ENCODE measurements at places on chromosomes 1 and 21.

DNA sequence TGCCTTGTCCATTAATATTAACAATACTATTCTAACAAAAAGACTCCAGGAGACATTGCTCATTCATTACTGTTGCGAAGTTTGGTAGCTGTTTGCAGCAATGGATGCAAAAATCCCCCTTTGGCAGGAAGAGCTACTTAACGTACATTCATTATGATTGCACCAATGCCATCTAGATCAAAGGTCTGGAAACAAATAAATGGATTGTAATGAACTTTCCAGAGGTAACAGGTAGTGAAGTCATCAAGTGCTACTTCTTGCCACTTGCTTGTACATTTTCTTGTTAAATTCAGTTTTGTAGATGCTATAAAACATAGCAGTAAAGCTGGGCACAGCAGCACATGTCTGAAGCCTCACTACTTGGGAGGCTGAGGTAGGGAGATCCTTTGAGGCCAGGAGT lies 93.9 kb downstream of the DDAH1 start:
- DNase-seq = no peak

DNA sequence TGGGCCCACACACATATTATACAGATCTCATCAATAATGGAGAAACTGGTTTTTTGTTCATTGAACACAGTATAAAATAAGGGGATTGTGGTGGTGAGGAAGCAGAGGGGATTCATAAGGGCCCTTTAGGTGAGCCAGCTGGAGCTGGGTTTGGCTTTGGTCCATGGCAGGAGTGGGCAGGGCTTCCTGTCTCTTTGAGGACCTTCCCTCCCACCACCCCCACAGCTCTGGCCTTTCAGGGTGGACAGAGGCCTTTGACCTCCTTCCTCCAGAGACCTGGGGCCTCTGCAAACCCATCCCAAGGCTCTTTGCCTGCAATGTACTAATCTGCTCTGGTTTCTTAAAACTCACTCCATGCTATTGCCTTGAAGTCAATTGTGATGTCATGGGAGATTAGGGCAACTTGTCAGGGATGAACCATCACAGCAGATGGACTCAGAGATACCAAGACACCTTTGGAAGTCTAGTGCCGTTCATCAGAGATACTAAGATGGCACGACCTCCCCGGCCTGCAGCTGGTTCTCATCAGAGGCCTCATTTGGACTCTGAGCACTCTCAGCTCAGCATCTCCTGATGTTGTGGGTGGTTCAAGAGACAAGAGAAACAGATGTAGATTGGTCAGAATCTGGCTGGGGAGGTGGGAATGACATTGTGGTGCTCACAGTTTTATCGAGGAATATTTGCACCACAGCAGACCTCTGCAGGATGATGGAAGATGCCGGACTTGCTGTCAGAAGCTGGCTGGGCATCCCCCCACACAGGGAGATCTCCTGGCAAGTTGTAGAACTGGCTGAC lies 37.9 kb downstream of the LHX4 start:
- DNase-seq = no peak

DNA sequence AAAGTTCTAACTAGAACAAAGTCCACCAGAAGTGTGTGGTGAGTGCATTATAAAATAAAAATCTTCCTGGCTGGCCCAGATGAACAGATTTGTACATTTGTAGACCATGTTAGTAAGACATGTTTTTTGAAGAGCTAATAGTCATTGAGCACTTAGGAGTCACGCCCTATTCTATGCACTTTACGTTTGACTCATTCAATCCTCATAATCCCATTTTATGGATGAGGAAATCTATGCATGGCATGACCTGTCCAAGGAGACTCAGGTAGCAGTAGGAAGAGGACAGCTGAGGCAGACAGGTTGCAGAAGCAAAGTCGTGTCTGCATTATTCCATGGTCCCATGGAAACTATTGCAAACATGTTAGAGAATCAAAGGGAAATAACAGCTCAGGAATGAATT lies 30.3 kb upstream of the LPAR3 start:
- no peak for DNase-seq

GRCh38 chr1:149885339-149886120 lies 13.8 kb upstream of the BOLA1 start:
- no peak for DNase-seq

DNA sequence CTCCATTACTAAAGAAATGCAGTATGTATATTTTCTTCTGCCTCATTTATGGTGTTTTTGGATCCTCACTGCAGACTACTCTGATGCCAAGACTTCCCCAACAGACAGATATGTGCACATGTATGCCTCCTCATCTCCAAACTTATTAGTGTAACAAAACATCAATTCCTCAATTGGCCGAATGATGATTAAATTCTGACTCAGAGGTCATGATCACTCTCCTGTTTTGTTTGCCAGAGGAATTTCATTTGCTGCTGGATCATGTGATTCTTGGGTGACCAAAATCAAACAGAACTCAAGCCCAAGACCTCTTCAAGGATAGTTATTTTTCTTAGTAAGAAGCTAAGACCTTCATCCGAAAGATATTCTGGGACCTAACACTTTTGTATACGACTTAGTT lies 227.6 kb downstream of the LMO4 start:
- DNase-seq = no peak

- peak; percentile 97 for DNase-seq
Observed at GRCh38 chr21:45541221-45542039, 810 bp downstream of the SLC19A1 start.

DNA sequence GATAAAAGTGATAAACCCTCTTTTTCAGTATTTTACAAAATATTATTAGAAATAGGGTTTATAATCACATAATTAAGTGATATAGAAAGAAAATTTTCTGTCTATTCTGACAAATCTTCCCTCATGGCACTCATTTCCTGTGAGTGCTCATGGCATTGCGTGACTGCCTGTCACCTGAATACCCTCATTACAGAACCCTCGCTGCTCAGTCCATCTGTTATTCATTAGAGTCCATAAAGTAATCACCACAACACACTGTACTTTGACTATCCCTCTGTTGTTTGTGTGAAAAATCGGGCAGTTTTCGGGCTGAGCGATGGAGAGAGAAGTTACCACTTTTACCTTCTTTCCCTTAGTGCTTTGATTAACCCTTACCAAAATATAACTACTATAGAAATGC lies 100.4 kb upstream of the BRINP3 start:
- no peak for DNase-seq

GRCh38 chr1:119667173-119667572 lies 19.1 kb upstream of the ZNF697 start:
- DNase-seq = no peak

- DNase-seq = no peak
Observed at GRCh38 chr1:55311057-55311641, 96.0 kb upstream of the USP24 start.

DNA sequence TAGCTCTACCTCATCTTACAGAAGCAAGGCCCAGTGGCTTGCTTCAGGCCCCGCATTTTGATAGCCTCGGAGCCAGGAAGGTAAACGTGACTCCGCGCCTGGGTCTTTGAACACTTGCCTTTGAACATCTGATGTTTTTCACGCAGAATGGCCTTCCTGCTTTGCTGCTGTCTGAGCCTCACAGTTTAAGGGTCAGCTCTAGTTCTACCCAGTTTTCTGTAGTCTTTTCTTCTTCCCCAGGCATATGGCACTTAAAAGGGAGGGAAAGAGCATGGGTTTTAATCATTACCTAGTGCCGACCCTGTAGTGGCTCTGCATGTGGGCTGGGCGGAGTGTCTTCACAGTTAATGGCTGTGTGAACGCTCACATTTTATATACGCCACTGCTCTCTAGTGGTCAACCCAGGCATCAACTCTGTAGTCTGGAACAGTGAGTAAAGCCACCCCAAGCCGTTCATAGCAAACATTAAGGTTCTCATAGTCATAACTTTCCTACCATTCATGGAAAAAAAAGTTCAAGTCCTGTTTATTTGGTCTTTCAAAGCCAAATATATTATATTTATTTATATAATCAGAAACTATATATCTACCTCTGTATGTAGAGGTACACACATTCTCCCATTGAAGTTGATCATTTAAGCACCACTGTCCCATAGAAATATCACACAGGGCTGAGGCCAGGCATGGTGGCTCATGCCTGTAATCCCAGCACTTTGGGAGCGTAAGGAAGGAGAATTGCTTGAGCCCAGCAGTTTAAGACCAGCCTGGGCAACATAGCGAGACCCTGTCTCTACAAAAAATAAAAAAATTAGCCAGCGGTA lies 78.1 kb downstream of the IER5 start:
- DNase-seq = peak; percentile 56

- no peak for DNase-seq
Observed at GRCh38 chr1:86068271-86068721, 88.3 kb downstream of the COL24A1 start.

DNA sequence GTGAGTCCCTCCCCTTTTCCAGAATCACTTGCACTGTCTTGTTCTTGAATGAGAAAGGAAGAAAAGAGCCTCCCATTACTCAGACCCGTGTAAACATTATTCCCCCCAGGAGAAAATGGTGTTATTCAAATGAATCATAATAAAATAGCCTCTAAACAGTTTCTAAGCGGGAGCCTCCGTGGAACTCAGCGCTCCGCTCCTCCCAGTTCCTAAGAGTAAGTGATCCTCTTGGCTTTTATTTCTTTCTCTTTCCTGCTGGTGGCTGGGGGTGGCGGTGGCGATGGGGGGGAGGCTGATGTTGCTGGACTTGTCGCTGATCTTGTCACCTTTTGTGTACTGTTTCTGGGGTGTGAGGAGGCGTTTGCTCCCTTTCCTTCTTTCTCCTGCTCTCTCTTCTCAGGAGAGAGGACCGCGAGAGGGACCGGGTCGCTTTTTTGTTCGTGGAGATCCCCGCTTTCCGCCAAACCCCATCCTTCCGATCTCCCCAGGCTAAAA lies 781 bp downstream of the PROX1 start:
- no peak for DNase-seq

- no peak for DNase-seq
Observed at GRCh38 chr1:235069577-235070563, 58.8 kb downstream of the TOMM20 start.

GRCh38 chr1:7726623-7727022 lies 44.5 kb upstream of the VAMP3 start:
- no peak for DNase-seq

DNA sequence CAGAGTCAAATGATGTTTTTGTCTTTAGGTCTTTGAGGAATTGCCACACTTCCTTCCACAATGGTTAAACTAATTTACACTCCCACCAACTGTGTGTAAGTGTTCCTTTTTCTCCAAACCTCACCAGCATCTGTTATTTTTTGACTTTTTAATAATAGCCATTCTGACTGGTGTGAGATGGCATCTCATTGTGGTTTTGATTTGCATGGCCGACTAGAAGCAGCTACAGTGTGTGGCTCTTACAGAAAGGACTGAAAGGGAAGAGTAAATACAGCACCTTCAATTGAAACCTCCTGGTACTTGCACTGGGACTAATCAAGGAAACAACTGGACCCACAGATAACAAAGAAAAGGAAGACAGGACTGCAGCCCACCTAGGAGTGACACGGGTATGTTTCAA lies 668.0 kb upstream of the RGS18 start:
- DNase-seq = no peak

GRCh38 chr1:1181129-1181937 lies 7.7 kb downstream of the TTLL10 start:
- DNase-seq = no peak

GRCh38 chr1:29756085-29756484 lies 519.8 kb downstream of the PTPRU start:
- peak; percentile 29 for DNase-seq

GRCh38 chr1:158547533-158547932 lies 6.7 kb downstream of the OR6Y1 start:
- DNase-seq = no peak

GRCh38 chr1:221543529-221544120 lies 198.3 kb downstream of the DUSP10 start:
- no peak for DNase-seq

- DNase-seq = no peak
Observed at GRCh38 chr1:79128722-79129121, 122.2 kb upstream of the ADGRL4 start.

DNA sequence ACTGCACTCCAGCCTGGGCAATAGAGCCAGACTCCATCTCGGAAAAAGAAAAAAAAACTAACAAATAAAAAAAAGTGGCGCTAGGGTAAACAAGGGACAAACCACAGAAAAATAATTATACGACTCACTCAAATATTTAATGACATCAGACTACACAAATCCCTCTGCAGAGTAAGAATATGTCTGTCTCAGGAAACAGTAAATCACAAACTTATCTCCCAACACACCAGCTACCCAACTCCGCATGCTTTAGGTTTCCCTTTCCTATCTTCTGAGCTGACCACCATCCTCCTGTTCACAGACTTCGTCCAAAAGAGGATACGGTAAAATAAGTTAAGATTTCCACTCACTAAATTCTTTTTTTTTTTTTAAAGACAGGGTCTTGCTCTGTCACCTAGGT lies 16.2 kb downstream of the WDR47 start:
- no peak for DNase-seq

DNA sequence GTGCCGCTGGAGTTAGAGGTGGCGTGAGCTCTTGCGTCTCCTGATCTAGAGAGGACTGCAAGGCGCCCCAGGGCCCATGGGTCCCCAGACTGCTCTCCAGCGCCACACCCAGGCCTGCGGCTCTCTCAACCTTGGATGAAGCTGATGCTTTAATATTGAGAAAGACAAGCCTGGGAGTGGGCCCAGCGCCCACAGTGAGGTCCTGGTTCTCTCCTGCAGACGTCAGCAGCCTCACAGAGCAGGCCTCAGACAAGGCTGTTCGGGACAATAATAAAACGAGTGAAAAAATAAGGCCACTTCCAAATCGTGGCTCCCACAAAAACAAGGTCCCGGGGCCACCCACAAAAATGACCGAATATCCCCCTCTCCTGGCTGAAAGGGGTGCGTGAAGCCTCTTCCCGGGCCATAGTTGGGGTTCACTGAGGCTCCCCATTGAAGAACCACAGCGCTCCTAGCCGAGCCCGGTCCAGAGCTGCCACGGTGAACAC lies 6.0 kb upstream of the DNMT3L start:
- no peak for DNase-seq

DNA sequence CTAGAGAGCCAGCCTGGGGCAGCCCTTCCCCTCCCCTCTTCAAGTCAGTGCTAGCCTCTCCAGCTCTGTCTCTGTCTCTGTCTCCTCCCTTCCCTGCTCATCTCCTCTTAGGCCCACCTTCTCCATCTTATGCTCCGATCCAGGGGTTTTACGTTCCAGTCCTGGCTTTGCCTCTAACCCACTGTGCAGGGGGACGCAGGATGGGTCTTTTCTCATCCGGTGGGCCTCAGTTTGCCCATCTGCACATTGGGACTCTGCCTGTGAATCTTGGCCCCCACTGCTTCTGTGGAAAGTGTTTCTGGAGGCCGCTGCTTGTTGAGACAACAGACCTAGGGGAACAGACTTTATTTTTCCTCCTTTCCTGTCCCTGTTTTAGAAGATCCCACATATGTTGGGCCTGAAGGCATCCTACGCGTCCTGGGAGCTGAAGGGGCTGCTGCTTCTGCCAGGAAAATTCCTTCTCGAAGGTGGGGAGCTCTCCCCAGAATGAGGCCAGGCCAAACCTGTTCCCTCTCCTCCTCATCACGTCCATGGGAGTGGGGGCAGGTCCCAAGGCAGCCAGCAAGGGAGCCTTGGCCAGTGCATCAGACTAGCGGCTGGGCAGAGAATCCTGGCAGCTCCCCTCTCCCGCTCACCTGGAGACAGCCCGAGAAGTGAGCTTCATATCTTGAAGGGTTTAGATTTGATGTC lies 99.5 kb upstream of the CSF3R start:
- DNase-seq = no peak

Measured in D721Med (cell line).